ENCODE measurements at places on chromosomes 6 and 20.

GRCh38 chr6:158033077-158033750 is 51.6 kb downstream of the SYNJ2 start:
- no peak for DNase-seq

- no peak for DNase-seq
These were observed 153.7 kb upstream of the PTPN1 start for GRCh38 chr20:50356525-50356885.

GRCh38 chr6:168179133-168179532 is 100.1 kb upstream of the FRMD1 start:
- no peak for DNase-seq

GRCh38 chr20:35144694-35145093 is 2.4 kb downstream of the EDEM2 start:
- no peak for DNase-seq

GRCh38 chr20:60269573-60270162 is 311.4 kb downstream of the CDH26 start:
- DNase-seq = no peak

- no peak for DNase-seq
These were observed 18.2 kb downstream of the PPARD start for GRCh38 chr6:35360349-35361138.

- DNase-seq = no peak
These were observed 85.6 kb upstream of the PTPRK start for GRCh38 chr6:128605961-128606360.

- DNase-seq = no peak
These were observed 5.2 kb downstream of the CDYL start for GRCh38 chr6:4781426-4781825.

GRCh38 chr6:129342243-129342642 is 367.7 kb downstream of the ARHGAP18 start:
- no peak for DNase-seq
